Kidney (tissue), 22 donors: ENCODE measurements at places on chromosomes 16 and 17. TPM values are rescaled to one million over a fixed set of nuclear protein-coding genes. Genes with fewer than 3 reads are reported as not detected.

CDK5RAP3 gene
- total RNA-seq, result 208 TPM

GRCh38 chr17:79027925-79028491 is 4.0 kb downstream of the C1QTNF1 start:
- no peak for DNase-seq

GRCh38 chr17:72425133-72425793 is 304.4 kb downstream of the SOX9 start:
- DNase-seq, result no peak

DNAH2 gene
- total RNA-seq, result 0.66 TPM

DNA sequence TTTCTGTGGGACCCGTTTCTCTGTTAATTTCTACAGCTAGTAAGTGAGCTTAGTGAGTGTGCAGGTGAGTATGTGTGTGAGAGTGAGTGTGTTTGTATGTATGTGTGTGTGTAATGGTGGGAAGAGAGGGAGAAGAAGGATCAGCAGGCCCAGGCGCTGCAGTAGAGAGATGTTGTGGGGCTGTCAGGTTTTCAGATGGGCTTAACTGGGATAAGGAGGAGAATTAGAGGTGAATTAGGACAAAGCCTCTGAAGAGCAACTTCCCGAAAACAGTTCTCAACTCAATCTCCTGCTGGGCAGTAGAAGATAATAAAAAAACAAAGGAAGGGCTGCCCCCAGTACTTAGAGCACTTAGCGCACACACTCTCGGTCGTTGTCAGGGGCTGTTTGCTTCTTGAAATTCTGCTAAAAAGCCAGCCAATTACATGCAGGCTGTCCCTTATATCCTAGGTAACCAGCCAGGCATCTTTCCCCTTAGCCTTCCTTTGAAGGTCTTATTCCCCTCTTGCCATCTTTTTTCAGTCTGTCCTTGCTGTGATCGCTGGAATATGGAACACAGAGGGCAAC is 63.4 kb downstream of the CLEC16A start:
- DNase-seq, result no peak

SCGB1C2 gene
- not detected for total RNA-seq

DNA sequence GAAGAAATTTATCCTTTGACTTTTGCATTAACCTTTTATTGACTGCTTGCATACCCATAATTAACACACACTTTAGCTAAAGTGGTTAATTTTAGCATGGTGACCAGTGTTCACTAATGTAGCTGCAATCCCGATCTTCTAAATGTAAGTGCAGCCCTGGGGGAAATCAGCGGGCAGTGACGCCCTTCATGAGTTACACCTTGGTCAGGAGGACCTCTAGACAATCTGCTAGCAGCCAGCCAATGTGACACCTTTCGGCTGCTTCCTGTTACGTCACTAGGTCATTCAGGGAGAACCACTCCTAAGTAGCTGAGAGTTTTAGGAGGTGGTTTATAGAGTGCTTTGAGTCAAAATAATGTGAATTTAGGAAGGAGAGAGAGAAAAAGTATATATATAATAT is 180.5 kb downstream of the IRX3 start:
- DNase-seq, result no peak

DNA sequence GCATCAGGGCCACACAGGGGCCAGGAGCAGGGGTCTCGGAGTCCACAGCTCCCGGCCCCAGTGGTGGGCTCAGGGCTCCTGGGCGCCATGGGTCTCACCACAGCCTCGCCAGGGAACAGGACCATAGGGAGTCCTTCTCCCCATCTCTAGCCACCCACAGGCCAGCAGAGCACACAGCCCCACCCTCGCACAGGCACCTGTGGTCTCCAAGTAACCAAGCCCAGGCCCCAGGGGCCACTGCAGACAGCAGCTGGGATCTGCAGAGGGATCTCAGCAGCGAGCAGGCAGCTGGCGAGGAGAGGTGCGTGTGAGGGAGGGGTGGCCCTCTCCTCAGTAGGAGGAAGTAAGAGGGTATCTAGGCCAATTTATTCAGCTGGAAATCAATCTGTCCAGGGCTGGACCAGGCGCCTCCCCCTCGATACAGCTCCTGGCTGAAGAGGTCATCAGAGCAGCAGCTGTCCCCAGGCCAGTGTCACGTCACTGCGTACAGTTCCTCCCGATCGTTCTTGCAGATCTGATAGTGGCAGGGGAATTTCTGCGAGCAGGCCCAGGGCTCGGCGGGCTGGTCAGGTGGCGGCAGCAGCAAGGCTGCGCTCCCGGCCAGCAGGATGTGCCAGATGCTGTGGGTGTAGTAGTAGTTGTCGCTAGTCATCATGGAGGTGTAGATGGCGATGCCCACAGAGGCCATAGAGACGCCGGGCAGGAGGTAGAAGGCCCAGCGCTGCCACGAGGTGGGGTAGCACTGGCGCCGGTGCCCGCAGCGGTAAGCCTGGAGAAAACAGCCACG is 1.4 kb upstream of the MRPL28 start:
- DNase-seq, result no peak

DNA sequence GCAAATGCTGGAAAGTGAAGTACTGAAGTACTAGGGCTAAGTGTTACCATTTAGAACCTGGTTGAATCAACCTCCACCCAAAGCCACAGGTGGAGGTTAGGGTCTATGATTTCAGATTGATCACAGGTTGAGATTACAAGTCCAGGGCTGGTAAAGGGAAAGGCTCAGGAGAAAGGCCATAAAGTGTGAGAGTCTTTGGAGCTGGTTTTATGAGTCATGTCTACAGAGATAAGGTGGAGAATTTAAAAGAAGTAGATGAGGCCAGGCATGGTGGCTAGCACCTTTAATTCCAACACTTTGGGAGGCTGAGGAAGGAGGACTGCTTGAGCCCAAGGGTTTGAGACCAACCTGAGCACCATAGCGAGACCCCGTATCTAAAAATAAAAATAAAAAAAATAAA is 221.7 kb upstream of the CDH11 start:
- no peak for DNase-seq

SYNGR3 gene
- total RNA-seq, result 2.2 TPM

RAB37 gene
- 5.6 TPM for total RNA-seq

CPSF4L gene
- not detected for total RNA-seq
